ENCODE measurements at places on chromosomes 3 and 15.

DNA sequence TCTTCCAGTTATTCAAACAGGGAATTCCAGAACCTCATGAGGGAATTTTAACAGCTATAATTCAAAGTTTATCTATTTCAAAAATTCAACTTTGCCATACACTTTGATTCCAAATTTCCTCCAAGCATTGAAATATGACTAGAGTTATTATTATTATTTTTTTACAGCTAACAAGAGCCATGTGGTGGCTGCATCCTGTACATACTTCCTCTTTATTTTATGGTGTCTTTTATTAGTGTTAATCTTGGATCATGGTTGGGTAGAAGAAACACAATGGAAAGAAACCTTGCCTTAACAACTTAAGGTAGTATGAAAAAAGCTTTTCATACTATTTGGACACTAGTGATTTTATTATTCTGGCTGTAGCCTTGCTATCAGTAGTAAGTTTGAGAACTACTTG, 52.7 kb downstream of the TFG start:
- DNase-seq: no peak

GRCh38 chr3:66402596-66403290, 98.1 kb downstream of the LRIG1 start:
- no peak for DNase-seq

DNA sequence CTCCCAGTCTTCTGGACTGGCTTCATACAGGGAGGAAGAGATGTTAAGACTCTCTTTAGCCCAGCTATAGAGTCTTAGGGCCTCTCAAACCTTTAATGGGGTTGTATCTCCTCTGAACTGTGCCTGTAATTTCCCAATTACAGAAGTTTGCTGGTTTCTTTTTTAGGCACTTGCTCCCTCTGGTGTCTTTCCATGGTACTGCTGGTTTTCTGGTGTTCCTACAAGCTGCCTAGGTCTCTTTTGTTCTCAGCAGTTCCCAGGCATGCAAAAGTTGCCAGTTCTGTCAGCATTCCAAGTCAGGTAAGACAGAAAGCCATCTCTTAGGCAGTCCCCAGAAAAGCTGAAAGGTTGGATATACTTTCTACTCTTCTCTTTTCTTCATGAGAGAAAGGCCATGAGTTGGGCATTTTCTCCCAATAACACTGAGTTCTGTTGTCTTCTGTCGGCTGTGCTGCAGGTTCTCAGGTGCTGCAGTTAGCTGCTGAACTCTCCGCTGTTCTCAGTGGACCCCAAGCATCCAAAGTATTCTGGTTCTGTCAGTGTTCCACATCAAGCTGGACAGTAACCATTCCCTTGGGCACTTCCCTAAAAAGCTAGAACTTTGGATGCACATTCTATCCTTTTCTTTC, 54.4 kb upstream of the EHHADH start:
- no peak for DNase-seq

DNA sequence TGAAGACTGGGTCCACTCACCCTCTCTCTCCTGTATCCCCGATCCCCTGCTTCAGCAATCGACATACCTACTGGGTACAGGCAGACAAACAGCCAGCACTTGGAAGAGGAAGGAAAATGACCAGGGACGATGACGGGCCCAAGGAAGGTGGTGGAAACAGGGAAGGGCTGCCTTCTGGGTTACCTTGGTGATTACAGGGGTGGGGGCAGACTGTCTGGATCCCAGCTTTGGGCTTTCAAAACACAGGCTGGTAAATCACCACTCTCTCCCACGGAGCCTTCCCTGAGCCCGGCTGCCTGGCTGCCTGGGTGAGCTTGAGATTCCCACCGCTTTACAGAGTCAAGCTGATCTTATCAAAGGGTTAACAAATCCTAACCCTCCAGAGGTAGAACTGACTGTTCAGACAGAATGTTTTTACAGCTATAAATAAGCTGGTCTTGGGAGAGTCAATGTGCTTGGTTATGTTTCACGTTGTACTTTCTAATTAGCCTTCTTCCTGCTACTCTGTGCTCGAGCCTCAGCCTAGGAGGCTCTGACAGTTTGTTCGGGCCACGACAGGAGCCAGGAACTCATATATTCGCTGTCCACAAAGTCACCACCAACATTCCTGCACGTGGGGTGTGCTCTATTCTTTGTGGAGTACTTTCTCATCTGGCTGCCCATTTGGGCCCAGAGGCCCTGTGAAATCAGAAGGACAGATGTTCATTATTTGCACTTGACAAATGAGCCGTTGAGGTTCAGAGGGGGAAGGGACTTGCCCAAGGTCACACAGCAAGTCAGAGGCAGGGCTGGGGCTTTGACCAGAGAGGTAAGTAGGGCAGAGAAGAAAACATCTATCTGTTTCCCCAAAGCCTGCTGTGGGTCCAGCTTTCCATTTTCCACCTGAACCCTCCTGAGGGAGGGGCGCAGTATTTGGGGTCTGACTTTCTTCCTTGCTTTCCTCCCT, 63.5 kb downstream of the FEM1B start:
- no peak for DNase-seq

DNA sequence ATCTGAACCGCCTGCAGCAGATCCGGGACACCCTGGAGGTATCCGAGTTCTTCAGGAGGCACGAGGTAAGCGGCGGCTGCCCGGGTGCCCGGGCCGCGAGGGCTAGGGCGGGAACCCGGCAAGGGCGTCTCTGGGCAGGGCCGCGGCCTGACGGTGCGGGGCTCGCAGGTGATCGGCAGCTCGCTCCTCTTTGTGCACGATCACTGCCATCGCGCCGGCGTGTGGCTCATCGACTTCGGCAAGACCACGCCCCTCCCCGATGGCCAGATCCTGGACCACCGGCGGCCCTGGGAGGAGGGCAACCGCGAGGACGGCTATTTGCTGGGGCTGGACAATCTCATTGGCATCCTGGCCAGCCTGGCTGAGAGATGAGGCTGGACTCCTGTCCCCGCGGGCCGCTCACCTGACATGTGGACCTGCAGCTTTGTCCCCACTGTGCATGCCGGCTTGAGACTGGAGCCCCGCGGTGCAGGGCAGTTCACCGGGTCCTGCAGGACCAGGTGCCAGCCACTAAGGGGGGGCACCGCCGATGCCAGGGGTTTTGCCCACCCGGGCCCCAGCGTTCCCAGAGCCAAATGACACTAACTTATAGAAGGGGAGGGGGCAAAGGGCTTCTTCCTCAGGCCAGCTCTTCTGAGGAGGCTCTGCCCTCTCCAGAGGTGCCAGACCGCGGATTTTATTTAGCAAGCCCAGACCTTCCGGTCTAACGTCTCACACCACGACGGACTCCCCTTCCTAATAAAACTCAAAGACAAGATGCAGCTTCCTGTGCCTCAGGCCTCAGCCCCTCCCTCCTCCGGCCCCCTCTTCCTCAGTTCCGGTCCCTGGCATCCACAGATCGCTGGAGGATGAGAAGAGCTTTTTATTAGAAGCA, 9.4 kb downstream of the ITPKA start:
- no peak for DNase-seq

- no peak for DNase-seq
Measured at GRCh38 chr3:7646851-7647250, 785.9 kb downstream of the GRM7 start.

DNA sequence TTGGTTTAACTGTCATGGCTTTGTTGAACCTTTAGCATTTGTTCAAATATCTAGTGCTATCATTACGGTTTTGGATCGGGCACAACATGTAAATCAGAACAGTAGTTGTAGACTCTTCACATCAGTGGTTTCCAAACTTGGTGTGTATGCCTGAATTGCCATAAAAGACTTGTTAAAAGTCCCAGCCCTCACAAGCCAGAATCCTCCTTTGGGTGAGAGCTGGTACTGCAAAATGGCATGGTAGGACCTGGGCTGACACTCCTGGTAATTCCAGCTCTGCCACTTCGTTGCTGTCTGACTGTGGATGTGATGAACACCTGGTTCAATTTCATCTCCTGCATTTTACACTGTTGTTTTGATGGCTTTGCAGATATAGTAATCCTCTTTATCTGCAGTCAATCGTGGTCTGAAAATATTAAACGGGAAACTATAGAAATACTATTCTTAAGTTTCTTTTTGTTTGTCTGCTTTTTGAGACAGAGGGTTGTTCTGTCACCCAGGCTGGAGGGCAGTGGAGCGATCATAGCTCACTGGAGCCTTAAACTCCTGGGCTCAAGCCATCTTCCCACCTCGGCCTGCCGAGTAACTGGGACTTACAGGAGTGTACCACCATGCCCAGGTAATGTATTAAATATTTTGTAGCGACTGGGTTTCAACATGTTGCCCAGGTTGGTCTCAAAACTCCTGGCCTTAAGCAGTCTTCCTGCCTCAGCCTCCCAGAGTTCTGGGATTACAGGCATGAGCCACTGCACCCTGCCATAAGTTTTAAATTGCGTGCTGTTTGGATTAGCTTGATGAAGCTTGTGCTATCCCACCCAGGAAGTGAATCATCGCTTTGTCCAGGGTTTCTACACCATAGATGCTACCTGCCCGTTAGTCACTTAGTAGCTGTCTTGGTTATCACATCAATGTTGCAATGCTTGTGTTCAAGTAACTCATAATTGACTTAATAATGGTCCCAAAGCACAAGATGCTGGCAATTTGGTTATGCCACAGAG, 61.6 kb downstream of the RAB7A start:
- DNase-seq: no peak

GRCh38 chr3:32003380-32003779, 21.8 kb downstream of the ZNF860 start:
- no peak for DNase-seq

- no peak for DNase-seq
Measured at GRCh38 chr3:184815046-184815930, 3.3 kb downstream of the VPS8 start.

DNA sequence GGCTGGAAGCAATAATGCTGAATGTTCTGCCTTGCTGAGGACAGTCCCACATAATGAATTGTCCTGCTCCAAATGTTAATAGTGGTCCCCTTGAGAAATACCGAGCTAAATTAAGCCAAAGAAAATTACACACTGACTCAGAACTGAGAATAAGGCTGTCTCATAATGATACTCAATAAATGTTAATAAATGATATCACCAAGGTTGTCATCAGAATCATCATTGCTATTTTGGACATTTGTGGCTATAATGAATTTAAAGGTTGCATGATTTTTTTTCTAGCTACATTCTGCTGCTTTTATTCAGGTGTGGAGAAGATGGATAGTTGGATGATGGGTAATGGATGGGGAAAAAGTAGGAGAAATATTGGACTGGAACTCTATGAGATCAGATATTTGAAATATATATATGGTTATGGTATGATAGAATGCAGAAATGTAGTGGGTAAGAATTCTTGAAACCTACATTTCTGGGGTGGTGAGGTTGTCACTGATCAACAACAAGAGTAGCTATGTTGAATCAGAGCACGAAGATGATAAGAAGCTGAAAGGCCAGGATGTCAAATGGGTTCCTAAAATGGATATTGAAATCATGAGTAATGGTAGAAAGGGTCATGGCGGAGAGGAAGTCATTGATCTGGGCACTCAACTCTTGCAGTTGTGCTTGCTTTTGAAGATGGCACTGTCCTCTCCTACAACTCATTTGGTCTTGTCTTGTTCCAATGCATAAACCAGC, 12.8 kb downstream of the CHST2 start:
- DNase-seq: no peak

DNA sequence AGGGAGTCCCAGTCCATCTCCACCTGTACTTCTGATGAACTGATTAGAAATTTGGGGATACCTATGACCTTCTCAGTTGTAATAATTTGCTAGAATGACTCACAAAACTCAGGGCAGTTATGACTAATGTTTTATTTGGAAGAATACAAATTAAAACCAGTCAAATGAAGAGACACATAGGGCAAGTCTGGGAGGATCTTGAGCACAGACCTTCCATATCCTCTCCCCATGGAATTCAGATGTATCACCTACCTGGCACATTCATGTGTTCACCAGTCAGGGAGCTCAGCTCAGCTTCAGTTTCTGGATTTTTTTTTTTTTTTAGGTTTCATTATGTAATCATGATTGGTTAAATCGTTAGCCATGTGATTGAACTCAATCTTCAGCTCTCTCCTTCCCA, 247.7 kb downstream of the VGLL3 start:
- no peak for DNase-seq

- DNase-seq: no peak
Measured at GRCh38 chr3:126257174-126257573, 76.8 kb upstream of the ALDH1L1 start.

DNA sequence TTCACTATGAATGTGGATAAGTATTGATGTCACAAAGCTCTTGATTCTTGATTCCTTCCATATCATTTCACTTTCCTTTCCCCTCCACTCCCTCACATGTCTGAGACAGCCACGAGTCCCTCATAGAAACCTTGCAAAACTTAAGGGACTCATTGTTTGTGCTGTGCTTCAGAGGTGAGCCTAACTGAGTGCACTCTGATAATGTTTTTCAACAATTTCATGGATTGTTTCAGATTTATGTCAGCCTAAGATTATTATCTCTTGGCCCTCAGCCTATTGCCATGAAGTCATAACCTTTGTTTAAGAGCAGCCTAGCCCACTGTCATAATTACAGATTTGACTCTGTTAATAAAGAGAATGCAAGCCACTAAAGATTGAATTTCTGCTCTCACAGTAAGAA, 363.6 kb downstream of the MECOM start:
- DNase-seq: no peak

GRCh38 chr15:70318594-70319465, 221.1 kb upstream of the TLE3 start:
- DNase-seq: no peak

DNA sequence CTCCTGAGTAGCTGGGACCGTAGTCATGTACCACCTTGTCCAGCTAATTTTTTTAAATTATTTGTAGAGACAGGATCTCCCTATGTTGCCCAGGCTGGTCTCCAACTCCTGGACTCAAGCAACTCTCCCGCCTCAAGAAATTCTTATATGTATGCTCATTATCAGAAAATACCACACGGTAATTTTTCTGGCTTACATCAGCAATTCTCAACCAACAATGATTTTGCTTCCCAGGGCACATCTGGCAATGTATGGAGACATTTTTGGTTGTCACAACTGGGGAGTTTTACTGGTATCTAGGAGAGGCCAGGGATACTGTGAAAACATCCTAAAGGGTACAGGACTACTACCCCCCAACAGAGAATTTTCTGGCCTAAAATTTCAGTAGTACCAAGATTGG, 10.8 kb downstream of the SRP14 start:
- DNase-seq: no peak

GRCh38 chr3:7038394-7038793, 177.5 kb downstream of the GRM7 start:
- DNase-seq: no peak

DNA sequence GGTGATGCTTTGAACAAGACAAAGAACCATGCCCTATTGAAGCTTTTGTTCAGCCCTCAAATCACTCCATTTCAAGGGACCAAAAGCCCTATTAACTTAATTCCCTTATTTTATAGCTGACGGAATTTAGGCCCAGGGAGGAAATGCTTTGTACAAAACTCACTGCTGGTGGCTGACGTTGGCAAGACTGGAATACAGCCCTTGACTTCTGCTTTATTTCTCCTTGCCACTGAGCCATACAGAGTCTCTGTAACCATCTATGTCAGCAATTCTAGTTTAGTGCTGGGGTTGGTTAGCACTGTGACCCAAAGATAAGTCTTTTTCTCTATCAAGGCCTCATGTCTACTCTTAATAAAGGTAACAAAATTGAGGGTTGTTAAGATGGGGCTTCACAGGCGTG, 316.1 kb upstream of the TPRG1 start:
- DNase-seq: no peak

Data from stimulated activated CD8-positive, alpha-beta memory T cell treated with anti-CD3 and anti-CD28 coated beads, Interleukin-7, amount 100 ng/mL, for 1 hour (primary cell).